ENCODE measurements at places on chromosomes 3 and 15.

DNA sequence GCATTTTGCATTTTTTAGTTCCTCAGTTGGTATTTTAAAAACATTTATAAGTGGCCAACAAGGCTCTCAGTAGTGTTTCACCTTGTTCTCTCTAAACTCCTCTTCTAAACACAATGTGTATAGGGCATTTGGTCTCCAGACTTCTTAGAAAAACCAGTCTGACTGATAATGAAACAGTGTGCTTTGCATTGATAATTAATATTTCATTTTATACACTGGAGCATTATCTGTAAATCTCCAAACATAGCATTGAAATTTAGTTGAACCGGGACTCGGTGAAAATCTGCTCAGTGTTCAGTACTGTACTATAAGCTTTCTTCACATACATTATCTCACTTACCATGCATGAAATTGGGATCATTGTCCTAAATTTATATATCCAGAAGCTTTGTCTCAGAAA is 53.6 kb downstream of the SETD5 start:
- no peak for DNase-seq

DNA sequence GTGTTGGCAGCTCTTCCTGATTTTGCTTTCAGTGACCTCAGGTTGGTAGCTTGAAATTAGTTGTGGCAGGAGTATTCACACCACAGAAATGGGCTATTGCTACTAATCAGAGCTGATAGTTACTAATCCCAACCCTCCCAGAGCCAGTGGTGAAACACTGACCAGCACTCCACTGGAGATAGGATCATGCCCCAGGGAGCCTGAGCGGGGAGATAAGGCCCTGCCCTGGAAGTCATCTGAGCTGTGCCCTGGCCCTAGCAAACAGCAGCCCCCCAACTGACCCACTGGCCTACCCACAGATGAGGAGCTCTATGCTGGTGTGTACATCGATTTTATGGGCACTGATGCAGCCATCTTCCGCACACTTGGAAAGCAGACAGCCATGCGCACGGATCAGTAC is 9.4 kb upstream of the GNAT1 start:
- DNase-seq: no peak

DNA sequence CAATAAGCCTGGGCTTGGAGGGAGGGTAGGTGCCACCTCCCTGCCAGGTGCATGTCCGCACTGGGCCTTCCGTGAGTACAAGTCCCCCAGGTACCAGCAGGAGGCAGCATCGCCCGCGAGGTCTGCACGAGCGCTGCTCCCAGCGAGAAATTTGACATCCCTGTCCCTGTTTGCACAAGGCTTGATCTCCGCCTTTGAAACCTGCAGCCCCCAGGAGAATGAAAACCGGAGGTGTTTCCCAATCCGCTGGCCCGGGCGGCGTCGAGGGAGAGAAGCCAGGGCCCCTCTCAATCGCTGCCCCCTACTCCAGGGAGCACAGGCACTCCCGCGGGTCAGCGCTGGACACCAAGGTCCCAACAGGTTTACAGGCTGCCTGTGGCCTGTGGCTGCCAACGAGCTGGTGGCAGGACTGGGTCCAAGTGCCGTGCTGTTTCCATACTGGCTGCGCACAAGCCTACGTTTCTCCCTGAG is 961 bp downstream of the HAPLN3 start:
- peak; percentile 41 for DNase-seq

DNA sequence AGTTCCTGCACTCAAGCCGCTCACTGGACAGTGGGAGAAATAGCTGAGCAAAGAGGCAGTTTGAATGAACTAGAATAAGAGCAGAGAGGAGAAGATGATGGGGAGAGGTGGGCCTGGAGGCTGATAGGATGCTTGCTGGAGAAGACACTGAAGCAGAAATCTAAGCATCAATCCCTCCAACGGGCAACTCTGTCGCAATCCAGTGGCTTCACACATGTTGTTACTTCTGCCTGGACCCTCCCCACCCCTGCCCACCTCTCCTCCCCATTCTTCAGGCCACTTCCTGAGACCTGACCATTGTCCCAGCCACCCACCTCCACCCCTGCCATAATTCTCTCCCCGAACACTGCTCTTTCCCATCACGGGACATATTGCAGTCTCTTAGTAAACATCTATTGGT is 76.0 kb downstream of the SRGAP3 start:
- DNase-seq: no peak

GRCh38 chr3:24428481-24428880 is 66.2 kb downstream of the THRB start:
- DNase-seq: no peak

GRCh38 chr15:28998511-28998910 is 112.7 kb downstream of the APBA2 start:
- no peak for DNase-seq

GRCh38 chr3:71244153-71244825 is 339.2 kb downstream of the FOXP1 start:
- no peak for DNase-seq

DNA sequence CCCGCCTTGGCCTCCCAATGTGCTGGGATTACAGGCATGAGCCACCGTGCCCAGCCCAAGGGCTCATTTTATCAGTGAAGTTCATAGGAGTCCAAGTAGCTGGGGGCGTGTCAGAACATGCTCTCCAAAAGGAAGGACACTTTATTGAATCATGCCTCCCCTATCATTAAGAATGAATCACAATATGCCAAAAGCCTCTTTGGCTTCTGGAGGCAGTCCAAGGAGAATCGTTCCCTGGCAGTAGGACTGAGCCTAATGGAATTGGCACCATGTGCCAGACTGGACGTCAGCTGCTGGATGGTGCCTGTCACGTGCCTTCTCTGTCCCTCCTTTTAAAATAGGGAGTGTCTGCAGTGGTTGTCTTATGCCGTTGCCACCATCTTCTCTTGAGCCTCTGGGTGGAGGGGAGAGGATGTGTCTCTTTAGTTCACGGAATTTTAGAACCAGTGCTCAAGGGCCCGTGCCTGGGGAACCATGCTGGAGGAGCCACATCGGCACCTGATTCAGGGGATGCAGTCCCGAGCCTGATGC is 234.7 kb upstream of the LYSMD4 start:
- peak; percentile 13 for DNase-seq
